ENCODE measurements at places on chromosomes 13 and 19.

GRCh38 chr13:47019977-47020376 is 123.1 kb upstream of the HTR2A start:
- no peak for ATAC-seq

DNA sequence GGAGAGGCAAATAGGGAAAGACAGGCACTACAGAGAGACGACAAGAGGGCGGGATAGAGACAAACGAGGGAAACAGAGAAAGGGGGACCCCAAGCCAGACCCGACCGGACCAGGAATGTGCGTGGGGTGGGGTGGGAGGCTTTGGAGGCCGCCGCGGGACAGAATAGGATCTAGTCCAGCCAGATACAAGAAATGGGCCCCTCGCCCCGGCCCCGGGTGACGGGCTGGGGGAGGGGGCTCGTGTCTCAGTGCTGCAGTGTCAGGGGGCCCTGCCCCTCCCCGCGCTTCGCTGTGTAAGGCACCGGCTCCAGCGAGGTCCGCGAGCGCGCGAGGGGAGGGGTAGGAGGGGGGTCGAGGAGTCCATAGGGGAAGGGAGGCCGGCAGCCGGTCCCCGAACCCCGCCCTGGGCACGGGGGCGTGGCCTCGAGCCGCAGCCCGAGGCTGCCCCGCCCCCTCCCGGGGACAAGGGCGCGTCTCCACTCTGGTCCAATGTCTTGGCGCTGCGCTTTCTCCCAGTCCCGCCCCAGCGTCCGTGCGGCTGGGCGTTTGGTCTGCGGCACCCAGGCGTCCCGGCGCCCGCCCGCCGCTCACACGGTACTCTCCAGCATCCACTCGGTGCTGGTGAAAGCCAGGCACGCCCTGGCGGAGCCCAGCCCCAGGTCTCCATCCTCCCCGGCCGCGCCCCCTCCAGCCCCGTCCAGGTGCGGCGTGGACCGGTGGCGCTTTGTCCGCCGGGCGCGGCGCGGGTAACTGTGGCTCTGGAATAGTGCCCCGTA is 11.0 kb downstream of the IFNL1 start:
- ATAC-seq, result no peak

GRCh38 chr19:15254547-15254946 is 22.3 kb upstream of the EPHX3 start:
- no peak for ATAC-seq

- ATAC-seq, result no peak
These were observed 16.6 kb downstream of the RFX1 start for GRCh38 chr19:13989487-13989886.

DNA sequence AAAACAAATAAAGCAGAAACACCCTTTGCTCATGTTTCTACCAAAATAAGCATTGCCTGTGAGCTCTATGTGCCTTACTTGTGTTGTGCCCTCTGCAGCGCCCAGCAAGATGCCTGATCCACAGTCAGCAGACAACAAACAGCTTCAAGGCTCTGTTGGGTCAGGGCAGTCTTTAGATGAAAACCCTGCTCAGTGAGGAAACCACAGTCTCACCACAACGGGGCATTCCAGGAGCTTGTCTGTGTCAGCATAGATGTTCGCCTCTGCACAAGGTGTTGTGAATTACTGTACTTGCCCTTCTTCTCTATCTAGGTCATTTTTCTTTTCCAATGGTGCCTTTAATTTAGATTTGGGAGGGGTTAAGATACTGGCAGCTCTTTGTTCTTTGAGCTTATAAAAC is 251.9 kb downstream of the COL4A1 start:
- no peak for ATAC-seq

DNA sequence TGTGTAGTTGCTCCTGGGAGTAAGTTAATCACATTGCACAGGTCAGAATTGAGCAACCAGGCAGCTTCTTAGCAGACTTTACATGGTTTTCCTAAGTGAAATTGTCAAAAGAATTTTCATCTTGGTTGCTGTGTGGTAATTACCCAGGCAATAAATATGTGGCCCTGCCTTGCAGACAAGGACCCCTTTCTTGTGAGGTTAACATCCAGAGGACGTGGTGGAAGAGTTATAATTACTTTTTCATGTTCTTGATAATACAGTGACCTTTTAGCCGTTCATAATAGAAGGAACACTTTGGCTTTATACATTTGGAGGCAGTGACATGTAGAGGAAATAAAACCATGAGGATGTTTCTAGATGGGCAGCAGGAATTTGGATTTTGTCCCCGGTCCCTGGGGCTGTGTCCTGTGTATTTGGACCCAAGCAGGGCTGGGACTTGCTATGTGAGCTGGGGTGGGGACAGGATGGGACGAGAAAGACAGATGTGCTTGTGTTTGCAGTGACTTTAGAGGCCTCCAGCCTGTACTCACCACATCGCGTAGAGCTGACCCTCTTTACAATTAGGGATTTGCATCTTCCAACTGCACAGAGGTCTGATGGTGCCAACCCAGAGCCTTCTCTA is 156.2 kb downstream of the STK24 start:
- no peak for ATAC-seq
